ENCODE measurements at places on chromosomes 5 and 9.

GRCh38 chr5:45411971-45412612, 284.1 kb downstream of the HCN1 start:
- DNase-seq = no peak

DNA sequence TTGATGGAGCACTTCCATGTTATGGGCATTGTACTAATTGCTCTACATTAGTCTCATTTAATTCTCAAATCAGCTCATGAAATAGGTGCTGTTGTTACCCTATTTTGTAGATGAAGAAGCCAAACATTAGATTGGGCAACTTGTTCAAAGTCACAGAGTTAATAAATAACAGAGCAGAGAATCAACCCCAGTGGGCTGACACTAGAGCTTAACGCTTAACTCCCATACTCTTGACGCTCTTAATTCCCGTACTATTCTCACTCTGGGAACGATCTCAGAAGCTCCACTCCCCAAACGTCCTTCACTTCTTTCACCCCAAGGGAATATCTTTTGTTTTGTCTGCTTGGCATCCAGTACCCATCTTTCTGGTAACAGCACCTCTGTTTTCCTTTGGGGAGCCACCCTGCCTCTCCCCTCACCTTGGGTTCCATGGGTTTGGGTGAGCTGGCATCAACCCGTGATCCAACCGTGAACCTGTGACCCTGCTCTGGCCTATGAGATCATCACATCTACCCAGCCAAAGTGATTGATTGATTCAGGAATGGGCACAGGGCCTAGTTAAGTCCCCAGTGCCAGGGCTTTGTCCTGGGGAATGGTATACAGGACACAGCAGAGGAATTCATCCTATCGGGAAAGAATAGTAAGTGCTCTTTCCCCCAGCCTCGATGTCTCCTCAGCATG, 169.2 kb downstream of the NR3C1 start:
- DNase-seq = no peak

DNA sequence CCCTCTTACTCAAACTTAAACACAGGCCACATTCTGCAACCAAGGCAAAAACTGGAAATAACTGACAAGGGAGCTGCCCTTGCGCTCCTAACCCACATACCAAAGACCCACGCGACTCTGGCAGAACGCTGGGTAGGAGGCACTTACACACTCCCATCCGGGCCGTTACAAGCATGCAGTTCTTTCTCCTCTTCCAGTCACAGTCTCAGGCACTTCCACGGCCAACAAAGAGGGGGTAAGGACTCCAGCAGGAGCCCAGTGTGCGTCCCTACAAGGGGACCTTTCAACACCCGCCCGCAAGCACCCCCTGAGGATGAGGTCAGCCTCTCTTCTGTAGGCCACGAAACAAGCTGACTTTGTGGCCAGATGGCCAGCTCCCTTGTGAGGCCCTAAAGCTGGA, 57.4 kb downstream of the SERINC5 start:
- DNase-seq = no peak

DNA sequence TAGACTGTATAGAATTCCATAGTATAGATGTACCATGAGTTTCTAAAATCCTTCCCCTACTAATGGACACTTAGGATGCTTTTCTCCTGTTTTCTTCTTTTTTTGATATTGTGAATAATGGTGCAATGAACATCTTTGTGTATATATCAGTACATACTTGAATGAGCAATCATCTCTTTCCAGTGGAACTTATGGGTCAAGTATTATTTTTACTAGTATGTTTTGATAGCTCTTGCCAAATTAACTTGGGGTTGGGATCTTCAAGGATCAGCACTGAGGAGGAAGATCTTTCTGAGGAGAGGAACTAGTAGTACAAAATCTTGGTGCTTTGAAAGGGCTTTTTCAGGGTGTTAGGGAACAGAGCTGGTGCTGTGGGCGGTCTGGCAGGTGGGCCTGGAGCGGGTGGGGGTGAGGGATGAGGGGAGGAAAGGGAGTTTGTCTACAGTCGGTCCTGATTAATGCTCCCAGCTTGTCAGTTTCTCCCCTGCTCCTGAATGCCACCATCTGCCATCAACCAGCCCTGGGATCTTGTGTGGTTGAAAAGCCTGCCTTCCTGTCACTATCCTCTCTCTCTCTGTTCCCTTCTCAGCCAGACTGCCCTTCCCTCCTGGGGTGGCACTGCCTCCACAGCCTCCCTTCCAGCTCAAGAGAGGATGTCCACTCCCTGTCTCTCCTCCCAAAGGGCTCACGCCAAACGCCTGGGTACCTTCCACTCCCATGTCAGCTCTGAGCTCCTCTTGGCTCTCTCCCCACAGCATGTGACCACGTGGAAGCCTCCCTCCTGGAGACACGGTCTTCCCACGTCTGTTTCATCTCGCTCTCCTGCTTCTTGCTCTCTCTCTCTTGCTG, 185.9 kb downstream of the DAB2IP start:
- no peak for DNase-seq

DNA sequence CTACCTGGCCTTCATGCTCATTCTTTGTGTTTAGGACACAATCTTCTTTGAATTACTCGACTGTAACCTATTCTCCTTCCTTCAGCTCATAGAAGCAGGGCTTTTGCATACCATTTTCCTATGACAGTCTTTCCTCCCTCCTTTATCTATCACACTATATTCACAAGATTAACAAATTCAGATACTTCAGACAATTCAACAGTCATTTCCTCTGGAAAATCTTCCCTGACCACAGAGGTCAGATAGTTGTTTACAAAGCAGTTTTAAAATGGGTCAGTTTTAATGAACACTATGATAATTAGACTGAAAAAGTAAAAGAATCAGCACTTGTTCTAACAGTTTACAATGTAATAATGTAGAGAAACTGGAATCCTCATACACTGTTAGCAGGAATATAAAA, 4.3 kb downstream of the CAAP1 start:
- no peak for DNase-seq

DNA sequence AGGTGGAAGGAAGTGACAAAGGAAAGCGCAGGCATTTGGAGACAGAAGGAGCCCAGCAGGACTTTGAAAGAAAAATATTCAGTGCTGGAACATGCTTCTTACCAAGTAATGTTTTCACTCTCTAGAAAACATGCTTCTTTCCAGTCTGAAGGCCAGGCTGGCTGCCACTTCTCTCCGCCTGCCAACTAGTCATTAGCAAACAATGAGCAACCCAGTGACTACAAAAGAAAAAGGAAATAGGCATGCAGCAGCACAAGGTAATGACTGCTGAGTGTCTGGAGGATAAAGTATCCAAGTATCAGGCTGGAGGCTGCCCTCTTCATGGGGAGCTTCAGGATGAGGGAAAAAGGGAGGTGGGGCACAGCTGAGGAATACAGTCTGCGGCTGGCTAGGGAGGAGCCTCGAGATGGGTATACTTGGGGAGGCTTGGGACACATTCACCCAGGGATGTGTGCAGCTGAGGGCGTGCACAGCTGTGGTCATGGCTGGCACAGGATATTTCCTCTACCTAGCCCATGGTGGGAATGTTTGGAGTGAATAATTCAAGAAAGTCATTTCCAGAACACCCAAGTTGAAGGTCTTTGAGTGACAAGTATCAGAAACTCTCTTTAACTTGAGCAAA, 161.5 kb upstream of the KIF2A start:
- no peak for DNase-seq

DNA sequence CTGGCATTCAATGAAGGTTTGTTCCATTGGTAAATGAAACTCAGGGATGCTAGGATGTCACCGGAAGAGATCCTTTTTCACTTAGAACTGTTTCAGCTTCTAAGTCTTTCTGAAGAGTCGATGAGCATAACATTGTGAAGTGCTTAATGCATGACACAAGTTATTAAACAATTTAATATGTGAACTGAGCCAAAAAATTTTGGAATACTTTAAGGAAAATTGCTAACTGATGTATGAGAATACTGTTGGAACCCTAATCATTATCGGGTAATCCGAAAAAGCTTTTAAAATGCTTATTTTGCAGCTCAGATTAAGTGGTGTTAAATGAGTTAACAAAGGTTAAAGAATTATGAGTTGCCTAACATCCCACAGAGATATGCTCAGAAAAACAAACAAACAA, 34.9 kb downstream of the DMRT2 start:
- no peak for DNase-seq

- no peak for DNase-seq
These were observed 18.0 kb upstream of the GABBR2 start for GRCh38 chr9:98726735-98727134.

- DNase-seq = no peak
These were observed 129.7 kb downstream of the CEMIP2 start for GRCh38 chr9:71638627-71639026.

GRCh38 chr5:117118499-117118898, 543.9 kb upstream of the SEMA6A start:
- no peak for DNase-seq

All from stimulated activated CD4-positive, alpha-beta T cell treated with anti-CD3 and anti-CD28 coated beads, Interleukin-1b, Interleukin-23, amount 100 ng/mL, for 24 hours (primary cell).